ENCODE measurements at places on chromosomes 12 and 14.

GRCh38 chr12:26164118-26164517 is 31.3 kb upstream of the SSPN start:
- DNase-seq: no peak

DNA sequence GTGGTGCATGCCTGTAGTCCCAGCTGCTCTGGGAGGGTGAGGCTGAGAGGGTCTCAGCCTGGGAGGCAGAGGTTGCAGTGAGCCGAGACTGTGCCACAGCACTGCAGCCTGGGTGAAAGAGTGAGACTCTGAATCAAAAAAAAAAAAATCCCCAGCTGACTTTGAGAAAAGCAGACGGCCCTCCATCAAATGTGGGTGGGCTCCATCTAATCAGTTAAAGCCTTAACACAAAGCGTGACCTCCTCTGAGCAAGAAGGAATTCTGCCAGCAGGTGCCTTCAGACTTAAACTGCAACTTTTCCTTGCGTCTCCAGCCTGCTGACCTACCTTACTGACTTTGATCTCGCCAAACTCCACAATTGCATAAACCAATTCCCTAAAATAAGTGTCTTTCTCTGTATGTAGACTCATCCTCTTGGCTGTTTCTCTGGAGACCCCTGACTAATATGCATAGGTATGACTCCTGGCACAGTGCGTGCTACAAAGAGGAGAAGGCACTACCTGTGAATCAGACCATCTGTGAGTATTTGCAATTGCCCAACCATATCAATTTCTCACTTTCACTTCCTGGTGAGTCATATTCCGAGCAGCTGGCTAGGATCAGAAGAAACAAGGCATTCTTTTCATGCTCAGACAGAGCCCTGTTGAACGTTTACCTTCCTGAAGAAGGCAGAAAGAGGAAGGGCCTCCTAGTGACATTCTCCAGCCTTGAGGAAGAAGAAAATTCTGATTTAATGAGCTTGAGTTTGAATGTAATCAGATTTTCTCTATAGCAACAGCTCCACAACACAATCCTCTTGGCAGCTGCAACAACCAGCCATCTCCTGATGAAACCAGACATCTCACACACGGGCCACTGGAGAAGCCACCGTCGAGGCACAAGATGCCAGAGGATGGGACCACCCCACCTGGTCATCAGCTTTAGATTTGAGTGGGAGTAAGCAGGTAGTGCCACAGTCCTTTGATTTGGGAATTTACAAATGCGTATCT is 54.3 kb downstream of the CLMN start:
- DNase-seq: peak; percentile 99

GRCh38 chr14:28629328-28630004 is 137.1 kb upstream of the FOXG1 start:
- no peak for DNase-seq

- no peak for DNase-seq
Measured at GRCh38 chr12:120784804-120785203, 59.2 kb downstream of the ACADS start.

DNA sequence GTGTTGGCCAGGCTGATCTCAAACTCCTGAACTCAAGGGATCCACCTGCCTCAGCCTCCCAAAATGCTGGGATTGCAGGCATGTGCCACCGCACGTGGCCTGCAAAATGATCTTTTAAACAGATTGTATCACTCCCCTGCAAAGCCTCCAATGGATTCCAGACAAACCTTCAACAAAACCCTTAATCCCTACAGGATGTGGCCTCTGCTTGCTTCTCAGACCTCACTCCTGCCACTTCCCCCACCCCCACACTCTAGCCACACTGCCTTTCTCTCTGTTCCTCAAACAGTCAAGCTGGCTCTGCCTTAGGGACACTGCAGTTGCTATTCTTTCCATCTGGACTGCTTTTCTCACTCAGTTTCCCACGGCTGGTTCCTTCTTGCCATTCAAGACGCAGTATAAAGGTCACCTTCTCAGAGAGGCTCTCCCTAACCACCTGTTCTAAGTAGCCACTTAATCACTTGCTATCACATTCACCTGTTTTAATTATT is 47.3 kb upstream of the TMED10 start:
- no peak for DNase-seq

GRCh38 chr12:89875225-89875624 is 166.6 kb upstream of the ATP2B1 start:
- DNase-seq: no peak

DNA sequence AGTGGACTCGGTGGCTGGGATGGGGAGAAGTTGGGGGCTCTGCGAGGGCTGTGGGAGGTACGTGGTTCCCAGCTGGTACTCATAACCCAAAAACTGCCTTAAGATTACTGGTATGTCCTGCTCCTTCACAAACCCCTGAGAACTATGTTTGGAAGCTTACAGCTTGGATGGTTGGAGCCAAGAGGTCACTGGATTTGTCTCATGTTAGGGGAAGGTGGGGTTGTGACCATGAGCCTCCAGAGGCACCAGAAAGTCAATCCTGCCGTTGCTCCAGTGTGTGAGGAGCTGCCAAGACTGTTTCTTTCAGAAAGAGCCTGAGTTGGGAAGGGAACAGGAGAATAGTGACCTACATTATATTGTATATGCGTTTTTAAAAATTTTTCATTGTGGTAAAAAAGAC is 33.5 kb downstream of the TEAD4 start:
- no peak for DNase-seq

DNA sequence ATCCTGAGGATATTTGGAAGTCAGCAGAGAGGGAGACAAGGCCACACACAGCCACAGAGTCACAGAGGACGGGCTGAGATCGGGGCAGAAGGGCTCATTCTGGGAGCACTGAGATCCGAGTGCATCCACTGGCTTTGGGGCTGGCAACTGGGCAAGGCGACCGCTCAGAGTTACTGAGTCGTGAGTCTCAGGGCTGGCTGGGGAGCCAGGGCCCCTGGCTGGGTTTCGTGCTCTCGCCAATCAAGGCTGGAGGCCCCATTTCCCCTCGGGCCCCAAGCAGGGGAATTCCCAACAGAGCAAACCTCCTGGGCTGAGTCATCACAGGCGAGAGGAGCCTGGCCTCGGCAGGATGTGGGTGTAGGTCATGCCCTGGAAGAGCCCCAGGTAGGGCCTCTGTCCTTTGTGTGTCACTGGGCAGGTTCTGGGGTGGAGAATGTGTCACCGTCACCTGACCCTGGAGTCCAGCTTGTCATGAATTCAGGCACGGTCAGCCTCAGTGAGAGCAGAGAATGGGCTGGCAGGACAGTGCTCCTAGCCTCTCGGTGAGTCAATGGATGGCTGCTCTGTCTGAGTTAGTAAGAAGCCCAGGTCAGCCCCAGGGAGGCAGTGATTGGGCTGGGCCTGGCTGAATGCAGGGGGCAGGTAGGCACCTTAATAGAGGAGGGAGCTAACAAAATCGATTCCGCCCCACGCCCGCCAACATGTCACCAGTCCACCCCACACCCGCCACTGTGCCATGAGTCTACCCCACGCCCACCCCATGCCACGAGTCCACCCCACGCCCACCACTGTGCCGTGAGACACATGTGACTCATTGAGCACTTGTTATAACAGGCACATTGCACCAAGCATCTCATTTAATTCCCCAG is 16.9 kb downstream of the ASB2 start:
- DNase-seq: peak; percentile 83

GRCh38 chr14:55832974-55833373 is 253.0 kb downstream of the KTN1 start:
- no peak for DNase-seq

GRCh38 chr12:107404981-107405380 is 280.6 kb upstream of the PWP1 start:
- peak; percentile 29 for DNase-seq

GRCh38 chr12:59587710-59588109 is 8.1 kb upstream of the SLC16A7 start:
- DNase-seq: no peak

DNA sequence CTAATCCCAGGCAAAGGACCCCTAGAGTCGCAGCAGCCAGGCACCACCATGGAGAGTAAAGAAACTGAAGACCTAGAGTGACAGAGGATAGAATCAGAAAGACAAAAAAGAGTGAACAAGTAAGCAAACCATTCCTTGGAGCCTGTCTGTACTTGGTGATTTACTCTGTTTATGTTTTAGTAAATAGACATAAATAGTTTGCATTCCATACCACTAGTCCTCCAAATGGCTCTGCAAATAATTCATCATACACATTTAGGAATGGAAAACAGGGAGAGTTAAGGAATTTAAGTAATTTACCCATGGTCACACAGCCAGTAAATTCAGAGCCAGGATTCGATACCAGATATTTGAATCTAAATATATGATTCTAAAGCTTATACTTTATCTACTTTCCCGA is 2.8 kb downstream of the OLR1 start:
- no peak for DNase-seq

Data from fibroblast of mammary gland (primary cell).